H1 (cell line): ENCODE measurements at places on chromosomes 11 and 22. TPM values are rescaled to one million over a fixed set of nuclear protein-coding genes. Genes with fewer than 3 reads are reported as not detected.

Gene IFITM10
- 0.22 and 0.23 TPM in 2 replicates for total RNA-seq

Gene RTN4RL2
- total RNA-seq = 23.7 and 24.4 TPM in 2 replicates

DNA sequence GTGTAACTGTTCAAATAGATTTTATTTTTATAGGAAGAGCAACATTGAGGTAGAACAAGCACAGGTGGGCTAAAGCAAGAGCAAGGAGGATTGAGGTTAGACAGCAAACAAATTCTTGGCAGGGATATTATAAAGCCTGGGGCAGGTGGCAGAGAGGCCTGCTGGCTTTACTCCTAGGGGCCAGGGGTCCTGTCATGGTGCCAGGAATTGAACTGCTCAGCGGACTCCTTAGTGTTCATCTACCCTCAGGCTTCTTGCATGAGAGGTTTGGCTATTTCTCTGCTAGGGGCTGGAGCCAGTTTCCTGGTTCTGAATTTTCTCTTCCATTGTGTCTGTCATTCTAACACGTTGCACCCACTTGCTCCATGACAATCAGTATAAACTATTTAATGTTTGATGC, 217.2 kb upstream of the NCAM1 start:
- no peak overlapping the region for H3K27ac ChIP-seq
- no peak overlapping the region for H3K4me3 ChIP-seq
- no peaks in the 10 kb centered on the region for H3K36me3 ChIP-seq
- H3K27me3 ChIP-seq = no peaks in the 10 kb centered on the region

- no peak for DNase-seq
- no peaks in the 10 kb centered on the region for H3K27me3 ChIP-seq
- no peaks in the 10 kb centered on the region for H3K36me3 ChIP-seq
These were observed 7.6 kb upstream of the SERPINH1 start for GRCh38 chr11:75554258-75555022.

- no peaks in the 10 kb centered on the region for H3K36me3 ChIP-seq
- H3K4me1 ChIP-seq = no peaks in the 10 kb centered on the region
- H3K27me3 ChIP-seq = no peaks in the 10 kb centered on the region
- no peak for DNase-seq
- H3K4me3 ChIP-seq = no peak overlapping the region
- no peak overlapping the region for H3K27ac ChIP-seq
These were observed 33.2 kb upstream of the CECR2 start for GRCh38 chr22:17336061-17336460.

GRCh38 chr11:71222318-71223080, 29.9 kb downstream of the SHANK2 start:
- no peaks in the 10 kb centered on the region; the same call in 1 of the 2 replicates for H3K4me1 ChIP-seq
- peaks cover 10% of the 10 kb centered on the region; the same call in 1 of the 2 replicates for H3K36me3 ChIP-seq
- no peak for DNase-seq
- no peaks in the 10 kb centered on the region for H3K27me3 ChIP-seq
